Body of pancreas (tissue), 4 donors: ENCODE measurements at places on chromosomes 6 and 20.

DNA sequence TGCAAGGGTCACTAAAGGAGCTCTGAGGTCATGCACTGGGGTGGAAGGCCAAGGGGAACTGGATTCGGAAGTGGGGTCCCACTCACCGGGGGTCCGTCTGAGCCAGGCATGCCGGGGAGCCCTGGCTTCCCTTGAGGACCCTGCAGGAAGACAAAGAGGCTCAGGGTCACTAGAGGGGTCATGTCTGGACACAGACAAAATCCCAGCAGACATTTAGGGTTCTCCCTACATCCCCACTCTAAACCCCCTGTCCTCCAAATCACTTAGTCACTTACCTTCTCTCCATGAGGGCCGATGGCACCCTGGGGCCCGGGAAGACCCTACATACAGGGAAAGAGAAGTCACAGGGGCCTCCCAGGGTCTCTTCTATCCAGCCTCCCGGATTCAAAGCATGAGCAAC lies 15.4 kb downstream of the COL11A2 start:
- DNase-seq = no peak

DNA sequence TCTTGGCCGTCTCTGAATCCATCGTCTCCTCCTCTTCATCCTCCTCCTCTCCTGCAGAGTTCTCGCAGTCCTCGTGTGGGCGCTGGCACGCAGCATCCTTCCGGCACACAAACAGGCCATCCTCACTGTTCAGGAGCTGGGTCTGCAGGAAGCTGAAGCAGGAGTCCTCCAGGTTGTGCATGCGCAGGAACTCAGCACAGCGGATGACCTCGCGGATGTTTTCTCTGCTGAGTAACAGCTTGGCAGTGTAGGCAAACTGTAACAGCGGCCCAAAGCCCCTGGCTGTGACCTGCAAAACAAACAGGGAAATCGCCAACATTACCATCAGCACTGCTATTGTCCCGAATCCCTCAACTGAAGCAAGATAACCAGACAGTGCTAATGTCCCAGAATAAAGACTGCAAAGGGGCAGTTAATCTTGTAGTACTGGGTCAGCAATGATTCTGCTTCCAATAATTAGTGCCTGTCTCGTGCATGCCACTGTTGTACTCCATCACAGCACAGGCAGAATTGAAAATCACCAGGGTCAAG lies 57.4 kb downstream of the GJA10 start:
- DNase-seq = no peak

GRCh38 chr6:138991206-138991605 lies 3.2 kb upstream of the REPS1 start:
- no peak for DNase-seq

GRCh38 chr6:170290296-170291128 lies at the start of gene DLL1:
Gene DLL1, minus strand, starts transcription at chr6:170291078. Its CDS starts 939 bp downstream, at chr6:170290139.
- peak; percentile 70 for DNase-seq

DNA sequence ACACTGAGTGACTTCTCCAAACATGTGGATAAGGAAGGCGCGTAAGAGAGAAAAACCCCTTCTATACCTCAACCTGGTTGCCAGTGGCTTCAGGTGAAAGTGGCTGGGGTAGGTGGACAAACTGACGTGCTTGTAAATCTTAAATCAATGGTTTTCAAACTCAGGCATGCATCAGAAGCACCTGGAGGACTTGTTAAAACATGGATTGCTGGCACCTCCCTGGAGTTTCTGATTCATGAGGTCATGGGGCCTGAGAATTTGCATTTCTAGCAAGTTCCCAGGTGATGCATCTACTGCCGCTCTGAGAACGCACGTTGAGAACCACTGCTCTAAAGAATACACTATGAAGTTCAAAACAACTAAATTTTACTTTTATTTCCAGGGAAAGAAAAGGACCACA lies 31.9 kb upstream of the TAB2 start:
- DNase-seq = no peak

GRCh38 chr6:16256781-16257180 lies 18.4 kb downstream of the GMPR start:
- no peak for DNase-seq

DNA sequence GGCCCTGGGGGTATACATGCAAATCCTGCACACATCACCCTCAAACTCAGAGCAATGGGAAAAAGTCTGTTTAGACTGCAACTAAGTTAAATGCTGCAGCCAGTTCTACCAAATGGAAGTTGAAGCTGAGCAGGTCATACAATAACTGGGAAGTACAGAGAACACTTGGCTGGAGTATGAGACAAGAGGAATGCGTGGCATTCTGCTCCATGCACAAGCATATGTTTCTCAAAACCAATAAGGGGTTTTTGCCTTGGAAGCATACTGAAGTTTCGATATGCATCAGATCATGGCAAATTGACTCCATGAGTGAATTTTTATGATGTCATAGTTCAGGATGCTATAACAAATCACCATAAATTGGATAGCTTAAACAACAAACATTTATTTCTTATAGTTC lies 193.8 kb downstream of the COL12A1 start:
- DNase-seq = no peak
